ENCODE measurements at places on chromosomes 12 and 14.

DNA sequence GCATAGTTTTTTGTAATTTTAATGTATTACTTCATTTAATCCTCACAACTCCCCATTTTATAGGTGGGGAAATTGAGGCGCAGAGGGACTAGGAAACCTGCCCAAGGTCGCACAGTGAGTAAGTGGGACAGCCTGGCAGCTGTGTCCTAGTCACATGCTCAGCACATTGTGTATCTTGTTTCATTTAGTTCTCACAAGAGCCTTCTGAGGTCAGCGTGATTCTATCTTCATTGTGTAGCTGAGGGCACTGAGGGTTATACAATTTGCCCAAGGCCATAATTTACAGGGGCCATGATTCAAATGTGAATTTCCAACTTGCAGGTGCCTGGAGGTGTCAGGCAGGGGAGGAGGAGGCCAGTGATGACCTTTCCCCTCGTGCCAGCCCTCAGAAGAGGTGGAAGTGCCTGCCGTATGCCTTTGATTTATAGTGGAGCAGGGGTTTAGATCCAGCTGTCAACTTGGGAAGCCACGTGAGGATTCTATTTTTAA lies 30.3 kb upstream of the SMOC1 start:
- no peaks in the 10 kb centered on the region for H3K27me3 ChIP-seq
- H3K27ac ChIP-seq: no peak overlapping the region
- DNase-seq: no peak
- H3K4me1 ChIP-seq: no peaks in the 10 kb centered on the region

DNA sequence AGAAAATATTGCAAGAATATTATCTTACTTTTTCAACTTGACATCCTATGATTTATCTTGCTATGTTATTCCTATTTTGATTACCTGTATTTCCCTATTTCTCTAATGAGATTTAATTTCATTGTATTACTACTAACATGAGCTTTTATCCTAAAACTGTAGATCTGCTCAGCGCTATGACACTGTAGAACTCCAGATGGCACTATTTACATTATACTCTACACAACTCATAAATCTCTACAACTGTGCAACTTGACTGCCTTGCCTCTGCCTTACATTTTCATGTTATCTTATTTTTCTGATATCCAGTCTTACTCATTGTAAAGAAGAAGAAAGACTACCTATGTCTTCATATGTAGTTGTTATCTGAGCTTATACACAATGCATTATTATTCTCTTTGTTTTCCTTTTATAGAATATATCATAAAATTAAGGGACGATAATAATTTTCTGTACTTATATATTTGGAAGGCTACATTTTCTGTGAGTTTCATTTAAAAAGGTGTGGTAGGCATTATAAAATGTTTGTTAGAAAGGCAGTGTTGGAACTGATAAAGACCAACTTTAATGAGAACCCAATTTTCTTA lies 24.1 kb downstream of the NUP37 start:
- no peaks in the 10 kb centered on the region for H3K36me3 ChIP-seq
- H3K27ac ChIP-seq: no peak overlapping the region
- DNase-seq: peak; percentile 44
- no peak overlapping the region for H3K4me3 ChIP-seq
- no peaks in the 10 kb centered on the region for H3K4me1 ChIP-seq

- no peak for DNase-seq
- no peaks in the 10 kb centered on the region for H3K4me1 ChIP-seq
- H3K36me3 ChIP-seq: no peaks in the 10 kb centered on the region
- no peak overlapping the region for H3K4me3 ChIP-seq
- no peaks in the 10 kb centered on the region for H3K27me3 ChIP-seq
Measured at GRCh38 chr12:51482929-51483697, 58.5 kb downstream of the SLC4A8 start.

DNA sequence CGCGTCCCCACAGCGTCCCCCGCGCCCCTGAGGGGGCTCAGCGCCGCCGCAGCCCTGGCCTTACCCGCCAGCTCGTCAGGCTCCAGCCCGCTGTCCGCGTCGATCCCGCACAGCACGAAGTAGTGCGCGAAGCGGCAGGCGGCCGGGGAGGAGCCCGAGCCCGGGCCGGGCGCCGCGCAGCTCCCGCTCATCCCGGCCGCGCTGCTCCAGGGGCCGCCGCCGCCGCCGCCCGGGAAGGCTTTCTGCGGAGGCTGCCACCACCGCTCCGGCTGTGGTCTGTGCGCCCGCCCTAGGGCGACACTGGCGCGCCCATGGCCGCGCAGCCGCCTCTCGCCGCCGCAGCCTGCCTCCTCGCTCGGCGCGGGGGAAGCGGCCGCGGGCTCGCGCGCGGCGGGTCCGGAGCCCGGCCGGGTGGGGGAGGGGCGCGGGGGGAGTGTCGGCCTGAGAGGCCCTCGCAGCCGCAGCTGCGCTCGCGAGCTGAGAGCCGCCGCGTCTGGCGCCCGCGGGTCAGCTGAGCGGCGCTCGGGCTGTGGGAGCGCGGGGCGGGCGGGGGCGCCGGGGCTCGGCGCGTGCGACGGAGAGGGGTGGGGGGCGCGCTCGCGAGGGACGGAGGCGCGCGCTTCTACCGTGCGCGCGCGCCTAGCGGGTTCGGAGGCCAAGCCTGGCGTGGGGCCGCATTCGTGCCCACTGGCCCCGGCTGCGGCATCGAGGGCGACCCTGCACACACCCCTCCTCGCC lies at the start of gene DENND5B:
TSS of gene DENND5B (minus strand) at position 495 of the 738 bp plus-strand sequence. CDS start at position 191, 304 bp downstream.
- DNase-seq: peak; percentile 94
- peaks cover 6% of the 10 kb centered on the region for H3K4me1 ChIP-seq
- H3K27ac ChIP-seq: peak within 1 kb of the TSS; percentile 99
- no peaks in the 10 kb centered on the region for H3K27me3 ChIP-seq

DNA sequence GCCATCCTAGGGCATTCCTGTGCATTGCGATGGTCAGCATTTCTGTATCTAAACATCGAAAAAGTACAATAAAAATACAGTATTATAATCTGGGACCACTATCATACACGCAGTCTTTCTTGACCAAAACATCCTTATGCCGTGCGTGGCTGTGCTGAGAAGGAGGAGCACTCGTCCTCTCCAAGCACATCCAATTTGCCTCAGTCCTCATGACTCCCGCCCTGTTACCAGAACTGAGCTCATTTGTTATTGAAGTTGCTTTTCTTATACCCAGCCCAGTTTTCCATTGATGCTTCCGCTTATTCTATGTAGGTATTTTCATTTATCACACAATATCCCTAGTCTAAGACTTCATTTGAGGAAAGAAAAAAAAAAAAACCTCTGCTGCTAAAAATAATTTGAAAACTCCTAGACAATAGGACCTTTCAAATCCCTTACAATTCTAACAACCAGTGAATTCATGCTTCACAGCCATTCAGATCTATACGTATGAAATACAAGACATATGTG lies 236.9 kb upstream of the PLEKHG7 start:
- no peaks in the 10 kb centered on the region for H3K36me3 ChIP-seq
- H3K4me3 ChIP-seq: no peak overlapping the region
- peak overlapping the region; percentile 8 for H3K27ac ChIP-seq
- H3K27me3 ChIP-seq: no peaks in the 10 kb centered on the region

DNA sequence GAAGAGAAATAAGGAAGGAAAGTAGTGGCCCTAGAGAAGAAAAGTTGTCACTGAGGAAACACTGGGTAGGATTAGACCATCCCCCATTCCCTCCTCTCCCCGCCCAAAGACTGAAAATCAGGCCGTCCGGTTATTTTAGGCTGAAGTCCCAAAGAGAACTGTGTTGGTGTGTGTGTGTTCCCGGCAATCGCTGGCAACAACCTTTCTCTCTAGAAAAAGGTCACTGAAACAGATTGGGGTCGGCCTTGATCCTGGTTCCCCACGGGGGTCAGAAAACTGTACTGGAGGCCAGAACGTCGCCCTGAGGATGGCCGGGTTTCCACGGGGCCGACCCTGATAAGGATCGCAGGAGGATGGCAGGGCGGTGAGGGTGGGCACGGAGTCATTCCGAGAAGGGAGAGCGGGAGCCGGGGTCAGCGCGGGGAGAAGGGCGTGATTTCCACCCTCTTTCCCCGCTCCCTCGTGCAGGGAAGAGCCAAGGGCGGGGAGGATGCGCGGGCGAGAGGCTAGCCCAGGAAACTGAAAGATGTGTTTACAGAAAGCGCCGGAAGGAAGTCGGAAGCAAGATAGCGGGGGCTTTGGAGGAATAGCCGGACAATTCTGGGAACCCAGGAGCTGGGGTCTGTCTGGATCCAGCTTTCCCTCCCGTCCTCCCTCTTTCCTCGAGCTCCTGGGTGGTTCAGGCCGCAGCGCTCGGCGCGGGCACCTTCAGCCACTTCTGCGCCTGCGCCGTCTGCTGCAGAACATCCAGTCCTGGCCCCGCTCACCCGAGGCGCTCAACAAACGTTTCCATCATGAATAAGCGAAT lies 25.3 kb upstream of the SPTLC2 start:
- peaks cover 3% of the 10 kb centered on the region for H3K4me1 ChIP-seq
- H3K27ac ChIP-seq: no peak overlapping the region
- H3K4me3 ChIP-seq: no peak overlapping the region
- no peaks in the 10 kb centered on the region for H3K36me3 ChIP-seq
- DNase-seq: no peak
- H3K27me3 ChIP-seq: no peaks in the 10 kb centered on the region

DNA sequence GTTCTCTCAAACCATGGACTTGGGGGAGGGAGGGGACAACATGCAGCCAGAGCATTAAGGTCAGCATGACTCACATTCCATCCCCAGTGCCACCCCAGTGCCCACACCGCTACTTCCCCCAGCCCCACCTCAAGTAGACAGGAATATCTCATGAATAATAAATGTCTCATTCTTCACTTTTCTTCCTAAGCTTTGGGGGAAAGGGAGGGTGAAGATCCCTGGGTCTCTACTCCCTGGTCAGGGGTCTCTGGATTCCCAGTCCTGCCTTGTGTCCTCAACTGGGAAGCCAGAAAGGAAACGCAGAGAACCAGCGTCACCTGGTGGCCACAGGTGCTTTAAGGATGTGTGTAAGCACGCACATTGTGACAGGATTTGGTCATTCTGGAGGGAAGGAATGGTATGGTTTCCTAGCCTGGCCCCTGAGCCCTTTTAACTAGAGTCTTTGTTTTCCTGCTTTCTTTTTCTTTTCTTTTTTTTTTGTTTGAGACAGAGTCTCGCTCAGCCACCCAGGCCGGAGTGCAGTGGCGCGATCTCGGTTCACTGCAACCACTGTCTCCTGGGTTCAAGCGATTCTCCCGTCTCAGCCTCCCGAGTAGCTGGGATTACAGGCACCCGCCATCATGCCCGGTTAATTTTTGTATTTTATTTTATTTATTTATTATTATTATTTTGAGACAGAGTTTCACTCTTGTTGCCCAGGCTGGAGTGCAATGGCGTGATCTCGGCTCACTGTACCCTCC lies 3.4 kb downstream of the GPR84 start:
- peaks cover 28% of the 10 kb centered on the region for H3K4me1 ChIP-seq
- no peak overlapping the region for H3K4me3 ChIP-seq
- DNase-seq: peak; percentile 89
- H3K27ac ChIP-seq: peak overlapping the region; percentile 85

DNA sequence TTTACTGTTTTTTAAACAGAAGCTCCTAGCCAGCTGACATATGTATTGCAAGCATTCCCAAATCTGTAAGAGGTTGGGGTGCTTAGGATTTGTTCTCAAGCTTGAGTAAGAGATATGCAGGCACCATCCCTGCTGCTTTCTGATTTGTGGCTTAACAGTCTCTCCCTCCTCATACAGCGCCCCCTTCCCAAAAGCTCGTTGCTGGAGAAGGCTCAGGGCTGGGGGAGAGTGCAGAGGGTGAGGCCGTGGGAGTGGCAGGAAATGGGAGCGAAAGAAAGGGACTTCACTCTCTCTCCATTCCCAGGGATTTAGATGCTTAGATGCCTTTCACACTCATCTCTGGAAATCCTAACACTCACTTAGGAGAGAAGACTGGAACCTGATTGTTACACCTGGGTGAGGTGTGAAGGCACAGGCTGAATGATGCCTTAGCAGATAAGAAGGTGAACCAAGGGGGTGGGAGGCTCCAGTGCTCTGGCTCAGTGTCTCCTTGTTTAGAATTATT lies 172.0 kb downstream of the C12orf75 start:
- H3K4me3 ChIP-seq: no peak overlapping the region
- no peaks in the 10 kb centered on the region for H3K4me1 ChIP-seq
- DNase-seq: no peak
- H3K36me3 ChIP-seq: no peaks in the 10 kb centered on the region
- H3K27me3 ChIP-seq: no peaks in the 10 kb centered on the region
- H3K27ac ChIP-seq: no peak overlapping the region

GRCh38 chr12:107530701-107531100 lies 154.9 kb upstream of the PWP1 start:
- no peak overlapping the region for H3K27ac ChIP-seq
- H3K4me1 ChIP-seq: no peaks in the 10 kb centered on the region
- H3K36me3 ChIP-seq: no peaks in the 10 kb centered on the region
- DNase-seq: no peak
- no peak overlapping the region for H3K4me3 ChIP-seq
- no peaks in the 10 kb centered on the region for H3K27me3 ChIP-seq

DNA sequence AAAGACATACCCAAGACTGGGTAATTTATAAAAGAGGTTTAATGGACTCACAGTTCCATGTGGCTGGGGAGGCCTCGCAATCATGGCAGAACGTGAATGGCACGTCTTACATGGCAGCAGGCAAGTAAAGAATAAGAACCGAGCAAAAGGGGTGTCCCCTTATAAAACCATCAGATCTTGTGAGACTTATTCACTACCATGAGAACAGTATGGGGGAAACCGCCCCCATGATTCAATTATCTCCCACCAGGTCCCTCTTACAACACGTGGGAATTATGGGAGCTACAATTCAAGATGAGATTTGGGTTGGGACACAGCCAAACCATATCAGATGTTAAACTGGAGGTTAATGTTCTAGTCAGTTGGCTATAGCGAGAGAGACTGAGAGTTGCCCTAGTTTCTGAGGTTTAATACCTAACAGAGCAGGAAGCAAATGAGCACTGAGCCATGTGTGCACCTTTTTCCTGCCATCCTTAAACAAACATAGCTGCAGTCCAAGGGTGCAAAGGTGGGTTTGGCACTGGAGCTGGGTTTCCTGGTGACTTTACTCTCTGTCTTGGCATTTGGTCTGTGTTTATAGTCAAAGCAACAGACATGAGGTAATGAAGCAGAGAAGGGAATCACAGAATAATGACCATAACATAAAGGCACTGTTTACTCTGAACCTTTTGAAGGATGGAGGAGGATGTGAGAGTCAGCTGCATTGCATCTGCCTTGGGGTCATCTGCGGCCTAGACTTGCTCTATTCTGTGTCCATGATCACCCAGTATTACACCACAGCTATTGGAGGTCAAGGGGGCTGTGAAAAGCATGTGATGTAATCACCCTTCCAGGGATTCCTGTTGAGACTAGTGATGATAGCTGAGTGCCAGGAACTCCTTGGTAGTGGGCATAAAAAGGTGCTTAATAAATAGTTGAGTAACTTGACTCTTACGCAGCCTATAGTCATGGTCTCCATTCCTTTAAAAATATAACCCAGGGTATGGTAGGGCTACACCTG lies 83.6 kb upstream of the USP44 start:
- H3K27ac ChIP-seq: peak overlapping the region; percentile 45
- H3K4me1 ChIP-seq: peaks cover 11% of the 10 kb centered on the region
- H3K27me3 ChIP-seq: no peaks in the 10 kb centered on the region
- DNase-seq: peak; percentile 47
- H3K4me3 ChIP-seq: no peak overlapping the region
- no peaks in the 10 kb centered on the region for H3K36me3 ChIP-seq

- H3K27ac ChIP-seq: peak overlapping the region; percentile 58
- no peaks in the 10 kb centered on the region for H3K27me3 ChIP-seq
- H3K4me3 ChIP-seq: no peak overlapping the region
- peaks cover 30% of the 10 kb centered on the region for H3K4me1 ChIP-seq
Measured at GRCh38 chr12:54329759-54330158, 4.8 kb downstream of the COPZ1 start.

All from hepatocyte (in vitro differentiated cells).